WERI-Rb-1 (cell line): ENCODE measurements at places on chromosomes 5 and 9.

GRCh38 chr5:89349246-89349980, 466.4 kb upstream of the MEF2C start:
- no peak for DNase-seq

DNA sequence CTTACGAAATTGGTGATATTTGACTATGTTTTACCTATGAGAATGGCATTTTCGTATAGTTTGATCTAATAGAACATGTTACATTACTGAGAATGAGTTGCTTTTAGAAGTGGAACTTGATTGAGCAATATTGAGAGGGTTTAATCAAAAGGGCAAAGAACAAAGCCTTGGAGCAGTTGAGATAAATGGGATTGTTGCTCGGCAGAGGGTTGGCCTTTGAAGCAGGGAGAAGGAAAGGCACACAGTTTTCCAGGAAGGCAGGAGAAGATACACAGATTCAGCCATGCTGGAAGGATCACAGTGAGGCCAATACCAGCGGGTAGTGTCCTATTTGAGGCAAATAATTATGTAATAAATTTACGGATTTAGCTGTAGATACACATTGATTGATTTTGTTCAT, 19.5 kb downstream of the MAN2A1 start:
- DNase-seq, result no peak

- no peak for DNase-seq
These were observed 22.7 kb upstream of the CLK4 start for GRCh38 chr5:178649580-178649979.

GRCh38 chr9:1013021-1013420, 36.6 kb downstream of the DMRT3 start:
- DNase-seq, result no peak

DNA sequence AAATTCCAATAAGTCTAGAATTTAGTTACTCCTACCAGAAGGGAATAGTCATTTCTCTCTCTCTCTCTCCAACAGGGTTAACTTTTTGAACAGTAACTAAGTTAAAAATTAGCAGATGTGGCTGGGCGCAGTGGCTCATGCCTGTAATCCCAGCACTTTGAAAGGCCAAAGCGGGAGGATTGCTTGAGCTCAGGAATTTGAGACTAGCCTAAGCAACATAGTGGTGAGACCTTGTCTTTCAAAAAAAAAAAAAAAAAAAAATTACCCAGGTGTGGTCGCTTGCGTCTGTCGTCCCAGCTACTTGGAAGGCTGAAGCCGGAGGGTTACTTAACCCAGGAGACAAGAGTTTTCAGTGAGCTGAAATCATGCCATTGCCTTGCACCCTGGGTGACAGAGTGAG, 639.7 kb downstream of the PTPRD start:
- DNase-seq, result no peak
